HuH-7.5 (cell line): ENCODE measurements at places on chromosomes 4 and X.

DNA sequence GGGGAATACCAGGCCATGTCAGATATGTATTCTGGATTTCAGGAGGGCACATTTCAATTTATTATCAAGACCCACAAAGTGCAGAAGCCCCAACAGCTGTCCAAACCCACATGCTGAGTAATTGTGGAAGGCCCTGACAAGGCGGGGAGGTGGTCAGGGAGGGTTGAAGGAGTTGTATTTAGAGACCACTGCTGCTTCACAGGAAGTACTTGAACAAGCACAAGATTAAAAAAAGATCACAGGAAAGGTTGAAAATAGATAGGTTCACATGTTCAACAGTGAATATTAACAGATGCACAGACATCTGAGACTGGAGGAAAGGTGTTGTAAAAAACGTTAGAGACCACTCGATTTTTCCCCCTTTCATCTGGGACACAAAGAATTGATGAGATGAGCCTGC lies 17.9 kb downstream of the ATP8A1 start:
- no peak for DNase-seq

- no peak for DNase-seq
Measured at GRCh38 chr4:8117278-8117682, 41.3 kb downstream of the ABLIM2 start.

GRCh38 chr4:5048721-5049120 lies 2.6 kb upstream of the STK32B start:
- no peak for DNase-seq

DNA sequence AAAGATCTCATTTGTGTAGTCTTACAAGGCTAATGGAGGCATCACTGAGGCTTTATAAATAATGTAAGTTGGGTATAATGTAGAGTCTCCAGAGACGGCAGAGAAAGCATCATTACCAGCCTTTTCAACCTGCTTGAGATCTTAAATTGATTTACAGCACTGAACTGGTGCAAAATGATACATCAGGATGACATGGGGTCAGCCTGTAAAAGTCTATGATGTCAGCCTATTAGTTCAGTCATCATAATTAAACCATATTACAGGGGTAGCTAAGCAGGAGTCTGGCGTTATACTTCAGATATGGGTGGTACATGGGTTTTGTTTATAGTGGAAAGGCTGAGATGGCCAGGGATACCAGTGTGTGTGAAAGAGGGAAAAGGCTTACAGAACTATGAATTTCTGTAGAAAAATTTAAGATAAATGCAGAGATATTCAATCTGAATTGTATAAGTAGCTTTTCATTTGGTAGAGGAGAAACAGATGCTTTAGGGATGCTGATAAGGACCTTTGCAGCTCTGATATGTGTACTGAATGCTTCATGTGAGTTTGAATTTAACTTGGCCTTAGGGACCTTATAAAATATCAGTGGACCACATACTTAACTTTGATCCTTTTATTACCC lies 2.7 kb downstream of the SMAD1 start:
- no peak for DNase-seq

- DNase-seq, result no peak
Measured at GRCh38 chrX:3522101-3522650, 175.7 kb upstream of the MXRA5 start.

GRCh38 chr4:8656711-8657380 lies 64.3 kb downstream of the CPZ start:
- DNase-seq, result no peak

- no peak for DNase-seq
Measured at GRCh38 chr4:185600801-185601434, 65.6 kb upstream of the PDLIM3 start.

GRCh38 chrX:131741103-131741581 lies 197.3 kb downstream of the OR13H1 start:
- DNase-seq, result no peak

DNA sequence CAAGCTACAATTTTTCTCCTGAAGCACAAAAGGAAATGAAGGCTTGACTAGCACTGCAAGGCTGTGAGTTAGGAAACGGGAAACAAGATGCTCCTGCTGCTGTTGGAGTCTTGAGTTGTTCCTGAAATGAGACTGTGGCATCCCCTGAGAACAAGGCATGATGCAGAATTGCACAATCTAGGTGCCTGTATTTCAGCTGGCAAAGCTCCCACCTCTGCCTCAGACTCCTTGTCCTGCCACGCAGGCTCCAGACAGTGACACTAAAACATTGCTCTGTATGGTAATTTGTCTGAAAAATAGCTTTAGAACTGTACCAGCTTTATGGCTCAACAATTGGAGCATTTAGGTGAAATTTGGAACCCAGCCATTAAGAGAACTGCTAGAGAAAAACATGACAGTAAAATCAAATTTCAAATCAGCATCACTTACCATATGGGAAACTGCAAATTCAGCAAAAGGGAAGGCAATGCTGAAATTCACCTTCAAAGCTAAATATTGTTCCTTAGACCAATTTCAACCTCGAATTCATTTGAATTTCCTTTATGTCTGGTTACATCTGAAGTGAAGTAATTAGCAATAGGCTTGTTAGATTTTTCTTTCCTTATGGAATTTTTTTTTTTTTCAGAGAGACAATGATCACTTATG lies 103.4 kb downstream of the MFAP3L start:
- DNase-seq, result no peak

DNA sequence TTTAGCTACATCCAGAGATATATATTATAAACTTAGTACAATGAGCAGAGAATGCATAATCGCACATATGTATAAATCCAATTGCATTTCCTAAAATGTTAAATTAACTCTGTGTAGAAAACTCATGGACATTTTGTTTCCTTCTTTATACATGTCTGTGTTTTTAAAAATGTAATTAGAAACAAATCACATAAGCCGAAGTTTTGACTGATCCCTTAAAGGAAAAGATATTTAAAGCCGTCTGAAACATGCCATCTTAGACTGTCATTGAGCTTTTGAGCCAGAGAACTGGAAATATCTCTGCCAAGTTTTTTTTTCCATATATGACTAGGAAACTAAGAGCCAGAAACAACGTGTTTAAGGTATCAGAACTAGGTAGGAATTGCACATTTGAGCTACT lies 107.0 kb downstream of the ARAP2 start:
- no peak for DNase-seq

DNA sequence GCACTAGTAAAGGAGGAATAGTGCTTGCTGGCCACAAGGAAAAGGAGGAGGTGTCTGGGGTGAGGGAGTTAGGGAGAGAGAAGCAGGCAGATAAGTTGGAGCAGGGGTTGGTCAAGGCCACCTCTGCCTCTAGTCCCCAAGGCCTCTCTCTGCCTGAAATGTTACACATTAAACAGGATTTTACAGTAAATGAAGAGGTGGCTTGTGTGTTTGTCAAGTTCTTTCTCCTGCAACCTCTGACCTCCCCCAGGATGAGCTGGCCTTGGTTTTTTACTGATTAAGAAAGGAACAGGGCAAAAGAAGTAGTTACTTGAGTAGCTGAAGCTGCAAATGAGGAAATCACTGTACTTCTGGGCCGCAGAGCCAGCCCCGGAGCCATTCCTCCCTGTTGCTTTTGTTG lies 2.0 kb downstream of the GJB1 start:
- DNase-seq, result peak; percentile 24

DNA sequence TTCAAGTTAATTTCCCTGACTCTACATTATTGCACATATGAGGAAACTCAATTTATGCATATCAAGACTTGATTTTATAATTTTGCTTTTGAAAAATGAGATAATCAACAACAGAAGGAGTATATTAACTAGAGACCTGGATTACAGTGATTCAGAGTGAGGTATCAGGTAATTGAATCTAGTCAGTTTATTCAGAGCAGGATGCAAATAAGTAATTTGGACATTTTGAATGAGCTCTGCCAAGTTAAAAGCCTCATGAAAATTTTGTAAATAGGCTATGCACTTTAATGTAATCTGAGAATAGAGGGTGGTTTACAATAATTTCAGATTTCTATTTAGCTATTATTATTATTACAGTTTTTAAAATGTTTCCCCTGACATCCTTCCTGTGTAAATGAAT lies 203.7 kb upstream of the EMCN start:
- DNase-seq, result no peak

DNA sequence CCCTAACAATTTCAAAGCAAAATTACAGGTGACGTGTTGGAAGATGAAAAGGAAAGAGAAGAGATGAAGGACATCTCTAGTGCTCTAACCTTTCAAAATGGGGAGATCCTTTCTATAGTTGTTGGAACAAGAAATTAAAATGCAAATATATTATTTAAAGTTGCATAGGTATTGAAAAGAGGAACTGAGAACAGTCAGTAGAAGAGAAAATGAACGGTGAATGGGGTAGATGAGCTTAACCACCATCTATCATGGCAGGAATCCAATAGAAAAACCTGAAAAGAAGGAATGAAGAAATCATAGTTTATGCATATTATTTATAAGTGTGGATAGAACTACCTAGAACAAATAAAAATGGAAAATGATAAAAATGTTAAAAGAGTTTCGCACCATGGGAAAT lies 42.0 kb downstream of the ANXA5 start:
- no peak for DNase-seq

DNA sequence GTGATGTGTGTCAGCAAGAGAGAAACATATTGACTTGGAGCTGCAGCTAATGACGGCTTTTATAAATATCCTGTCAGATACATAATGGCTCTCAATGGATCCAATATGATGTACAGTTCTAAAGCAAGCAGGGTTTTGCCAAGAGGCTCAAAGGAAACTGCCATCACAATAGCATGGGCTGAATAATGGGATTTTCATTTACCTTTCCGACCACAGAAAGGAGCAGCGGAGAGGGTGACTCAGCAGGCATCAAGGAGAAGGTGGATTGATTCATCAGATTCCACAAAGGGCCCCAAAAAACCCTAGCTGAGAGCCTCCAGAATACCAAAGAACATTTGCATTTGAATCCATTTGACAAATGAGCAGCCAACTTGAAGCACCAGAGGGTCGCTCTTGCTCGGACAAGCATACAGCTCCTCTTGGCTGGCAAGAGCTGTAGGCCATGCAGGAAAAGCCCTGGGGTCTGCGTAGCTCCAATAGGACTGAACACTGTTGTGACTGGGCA lies 355.7 kb upstream of the NOCT start:
- DNase-seq, result no peak

GRCh38 chr4:184441461-184442313 lies 32.7 kb downstream of the IRF2 start:
- no peak for DNase-seq

DNA sequence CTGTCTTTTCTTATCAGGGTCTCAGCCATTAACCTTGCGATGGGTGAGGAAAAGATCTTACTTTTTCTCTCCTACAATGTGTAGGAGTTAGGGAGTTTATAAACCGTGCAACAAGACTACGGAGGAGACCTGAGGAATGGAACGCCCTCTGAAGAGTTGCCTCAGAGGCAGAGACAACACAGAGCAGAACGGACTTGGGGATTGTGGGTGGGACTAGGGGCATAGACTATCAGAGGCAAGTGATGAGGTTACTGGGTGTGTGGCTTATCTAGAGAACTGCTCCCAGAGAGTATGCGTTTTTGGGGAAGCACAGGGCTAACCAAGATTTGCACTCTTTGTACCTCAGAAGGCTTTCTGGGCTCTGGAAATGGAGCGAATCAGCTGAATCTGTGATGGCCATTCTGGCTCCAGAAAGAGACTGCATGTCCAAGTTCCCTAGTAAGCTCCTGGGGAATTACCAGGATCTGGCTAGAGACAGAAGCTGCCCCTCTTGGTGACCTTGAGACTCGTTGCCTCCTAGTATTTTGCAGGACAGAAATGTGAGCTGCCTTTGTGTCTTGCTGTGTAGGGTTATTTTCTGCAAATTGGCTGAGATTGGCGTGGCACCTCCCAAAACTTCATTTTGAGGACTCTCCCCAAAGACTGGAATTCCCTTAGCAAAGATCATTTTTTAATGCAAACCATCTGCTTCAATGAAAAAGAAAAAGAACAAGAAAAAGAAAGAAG lies 118.9 kb downstream of the ARSF start:
- no peak for DNase-seq

DNA sequence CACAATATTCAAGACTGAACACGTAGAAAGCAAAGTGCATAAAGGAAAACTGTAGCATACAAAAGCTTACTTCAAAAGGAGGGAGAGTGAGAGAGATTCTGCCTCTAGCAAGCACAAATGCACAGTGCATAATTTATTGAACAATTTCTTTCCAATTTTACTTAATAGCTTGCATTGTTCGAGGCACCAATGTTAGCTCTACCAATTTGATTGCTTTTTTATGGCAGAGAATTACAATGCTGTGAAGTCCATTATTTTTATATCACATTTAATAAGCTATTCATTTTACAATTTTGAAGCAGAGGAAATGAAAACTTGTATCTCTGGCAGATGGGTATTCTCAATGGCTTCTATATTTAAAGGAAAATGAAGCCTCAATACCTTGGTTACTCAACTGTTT lies 331.7 kb downstream of the GPM6A start:
- DNase-seq, result no peak

GRCh38 chrX:151488677-151489076 lies 74.8 kb upstream of the PASD1 start:
- peak; percentile 2 for DNase-seq

GRCh38 chr4:94504545-94504944 lies 52.8 kb downstream of the PDLIM5 start:
- DNase-seq, result no peak

GRCh38 chr4:171639540-171639939 lies 173.7 kb upstream of the GALNTL6 start:
- DNase-seq, result no peak

GRCh38 chr4:6116696-6117285 lies 83.6 kb downstream of the JAKMIP1 start:
- DNase-seq, result no peak

DNA sequence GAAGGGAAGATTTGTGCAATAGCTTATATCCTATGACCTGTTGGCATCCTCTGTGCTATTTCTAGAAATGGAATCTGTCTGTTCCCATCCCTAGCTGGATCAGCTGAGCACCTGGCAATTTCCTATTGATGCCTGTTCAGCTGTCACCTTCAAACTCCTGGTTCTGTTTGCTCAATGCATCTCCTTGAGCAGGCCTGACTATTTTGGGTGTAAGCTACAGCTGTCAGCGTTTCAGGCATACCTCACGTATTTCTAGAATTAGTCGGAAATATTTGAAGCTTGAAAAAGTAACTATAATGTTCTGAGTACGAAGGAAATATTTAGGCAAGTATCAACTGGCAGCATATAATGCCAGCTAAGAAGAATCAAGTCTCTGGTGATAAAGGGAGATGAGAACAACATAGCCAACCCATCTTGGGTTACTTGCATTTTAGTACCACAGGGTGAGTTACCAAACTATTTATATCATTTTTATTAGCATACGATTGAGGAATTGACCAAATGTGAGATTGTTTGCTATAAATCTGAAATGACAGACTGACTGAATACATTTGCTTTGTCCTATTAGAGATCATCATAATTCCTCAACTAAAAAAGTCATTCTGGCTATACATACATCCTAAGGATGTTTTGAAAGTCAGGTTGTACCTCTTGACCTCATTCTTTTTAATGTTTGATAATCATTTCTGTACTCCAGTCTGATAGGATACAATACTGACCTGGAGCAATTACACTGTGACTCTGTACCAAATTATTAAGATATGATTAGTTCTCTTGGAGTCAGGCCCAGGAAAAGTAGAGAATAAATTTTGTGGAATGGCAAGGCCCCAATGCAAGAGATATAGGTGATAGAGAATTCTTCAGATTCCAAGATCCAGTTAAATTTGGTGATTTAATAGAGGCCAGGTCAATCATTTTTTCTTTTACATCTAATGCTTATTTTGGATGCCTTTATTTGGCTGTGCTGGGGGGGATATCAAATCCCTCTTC lies 36.4 kb upstream of the PLAC1 start:
- DNase-seq, result no peak
